Activated T-helper 1 cell treated with anti-CD3 and anti-CD28 coated beads, Interleukin-2, amount 50 U/mL, for 16 hours (primary cell): ENCODE measurements at places on chromosomes 3 and 15.

GRCh38 chr15:47949815-47950214 lies 171.0 kb upstream of the SLC24A5 start:
- DNase-seq = no peak

DNA sequence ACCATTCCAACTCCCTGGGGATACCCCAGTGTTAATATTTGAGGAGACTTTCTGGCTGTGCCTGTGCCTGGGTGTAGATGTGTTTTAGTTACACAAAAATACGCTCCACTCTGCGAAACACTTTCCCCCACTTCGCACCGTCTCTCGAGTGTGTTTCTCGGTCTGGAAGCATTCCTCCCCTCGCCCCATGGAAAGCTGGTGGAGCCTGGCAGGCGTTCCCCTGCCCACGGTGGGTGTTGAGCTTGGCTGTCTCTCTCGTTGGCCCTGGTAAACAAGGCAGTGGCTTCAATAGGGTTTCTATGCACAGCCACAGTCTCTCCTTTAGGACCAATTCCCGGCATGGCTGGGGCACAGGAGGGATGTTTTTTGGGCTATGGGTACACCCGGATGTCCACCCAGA lies 19.3 kb downstream of the IQSEC1 start:
- DNase-seq = no peak

GRCh38 chr15:48002767-48003166 lies 118.0 kb upstream of the SLC24A5 start:
- no peak for DNase-seq

GRCh38 chr3:42300778-42301177 lies 34.8 kb upstream of the CCK start:
- DNase-seq = no peak

DNA sequence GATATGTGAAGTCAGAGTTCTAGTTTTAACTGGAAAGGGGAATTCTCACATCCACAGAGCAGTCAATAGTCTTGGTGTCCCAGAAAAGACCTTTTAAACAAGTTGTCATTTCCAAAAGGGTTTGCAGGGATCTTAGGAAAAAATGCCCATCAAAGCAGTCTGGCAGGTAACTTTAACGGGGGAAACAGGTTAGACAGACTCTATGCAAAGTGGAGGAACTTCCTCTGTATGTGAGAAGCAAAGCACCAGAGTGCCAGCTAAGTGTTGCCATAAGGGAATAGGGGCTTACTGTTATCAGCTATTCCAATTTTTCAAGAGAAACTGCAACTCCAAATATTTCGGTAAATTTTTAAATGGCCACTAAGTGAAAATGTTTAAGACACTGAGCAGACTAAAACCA lies 307.9 kb upstream of the MDFIC2 start:
- no peak for DNase-seq

- DNase-seq = no peak
Measured at GRCh38 chr3:15541371-15541770, 19.9 kb upstream of the COLQ start.

DNA sequence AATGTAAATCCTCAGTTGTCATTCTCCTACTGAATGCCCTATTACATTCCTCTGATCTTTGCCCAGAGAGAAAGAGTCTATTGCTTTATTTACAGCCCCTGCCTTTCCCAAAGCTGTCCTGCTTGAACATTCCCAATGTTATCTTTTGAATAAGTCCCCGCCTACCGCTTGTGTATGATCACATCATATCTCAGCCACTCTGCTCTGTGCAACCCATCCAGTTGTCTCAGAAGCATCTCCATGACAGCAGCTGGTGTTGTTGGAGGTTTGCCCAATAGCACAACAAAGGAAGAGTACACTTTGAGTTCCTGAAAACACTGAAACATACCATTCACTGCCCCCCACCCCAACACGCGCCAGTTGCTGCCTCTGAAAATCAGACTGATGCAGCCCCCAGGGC lies 22.0 kb upstream of the FAM3D start:
- DNase-seq = no peak
